Trophoblast cell (in vitro differentiated cells and primary cell): ENCODE measurements at places on chromosomes 12 and 14.

- DNase-seq: no peak
These were observed 41.5 kb downstream of the SNAPC1 start for GRCh38 chr14:61803755-61804154.

- peak; percentile 91 for DNase-seq
These were observed 131.6 kb downstream of the KSR2 start for GRCh38 chr12:117836999-117837736.

DNA sequence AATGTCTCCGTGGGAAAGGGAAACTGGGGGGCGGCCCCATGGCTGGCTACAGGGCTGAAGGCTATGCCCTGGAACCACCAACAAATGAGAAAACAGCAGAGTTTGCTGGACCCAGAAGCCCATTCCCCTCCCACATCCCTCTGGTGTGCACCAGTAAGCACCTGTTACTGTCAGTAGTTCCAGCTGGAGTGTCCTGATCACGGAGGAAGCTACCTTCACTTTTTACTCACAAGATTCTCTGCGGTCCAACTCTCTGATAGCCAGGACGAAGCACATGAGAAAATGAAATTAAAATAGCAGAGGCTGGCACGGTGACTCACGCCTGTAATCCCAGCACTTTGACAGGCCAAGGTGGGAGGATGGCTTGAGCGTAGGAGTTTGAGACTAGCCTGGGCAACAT lies 22.7 kb upstream of the MEG3 start:
- DNase-seq: no peak

- no peak for DNase-seq
These were observed 165.3 kb upstream of the RASSF8 start for GRCh38 chr12:25793196-25793595.

DNA sequence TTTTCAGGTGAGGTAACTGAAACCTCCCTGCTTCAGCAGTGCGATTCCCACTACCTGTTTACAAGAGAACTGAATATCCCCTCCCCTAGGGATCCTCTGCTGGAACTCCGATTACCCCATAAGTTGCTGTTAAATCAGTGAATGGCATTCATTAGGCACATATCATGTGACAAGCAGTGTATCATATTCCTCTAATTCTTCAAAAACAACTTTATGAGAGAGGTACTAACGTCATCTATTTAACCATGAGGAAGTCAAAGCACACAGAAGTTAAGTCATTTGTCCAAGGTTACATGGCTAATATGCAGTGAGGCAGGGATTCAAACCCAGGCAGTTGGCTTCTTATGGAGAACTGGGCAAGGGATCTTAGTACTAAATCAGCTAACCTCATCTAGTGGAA lies 43.9 kb upstream of the PCED1B start:
- peak; percentile 26 for DNase-seq

GRCh38 chr14:63510538-63510937 lies 32.6 kb downstream of the PPP2R5E start:
- no peak for DNase-seq

DNA sequence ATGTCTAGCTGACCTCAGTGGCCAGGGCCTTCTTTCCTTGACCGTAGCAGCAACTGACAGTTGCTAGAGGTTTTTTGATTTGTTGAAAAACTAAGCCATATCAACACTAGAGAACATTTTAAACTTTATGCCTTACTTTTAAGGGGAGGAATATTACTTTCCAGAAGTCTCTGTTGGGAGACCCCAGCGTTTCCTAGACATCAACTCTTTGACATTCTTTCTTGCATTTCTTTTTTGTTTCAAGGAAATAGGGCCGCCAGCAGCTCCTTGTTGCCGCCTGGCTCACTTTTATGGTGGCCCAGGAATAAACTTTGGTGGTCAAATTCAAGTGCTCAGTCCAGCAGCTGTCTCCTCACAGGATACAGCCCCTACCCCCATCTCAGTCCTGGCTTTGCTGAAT lies 2.5 kb upstream of the HOXC11 start:
- no peak for DNase-seq

GRCh38 chr14:104602315-104602932 lies 2.1 kb downstream of the TMEM179 start:
- no peak for DNase-seq

DNA sequence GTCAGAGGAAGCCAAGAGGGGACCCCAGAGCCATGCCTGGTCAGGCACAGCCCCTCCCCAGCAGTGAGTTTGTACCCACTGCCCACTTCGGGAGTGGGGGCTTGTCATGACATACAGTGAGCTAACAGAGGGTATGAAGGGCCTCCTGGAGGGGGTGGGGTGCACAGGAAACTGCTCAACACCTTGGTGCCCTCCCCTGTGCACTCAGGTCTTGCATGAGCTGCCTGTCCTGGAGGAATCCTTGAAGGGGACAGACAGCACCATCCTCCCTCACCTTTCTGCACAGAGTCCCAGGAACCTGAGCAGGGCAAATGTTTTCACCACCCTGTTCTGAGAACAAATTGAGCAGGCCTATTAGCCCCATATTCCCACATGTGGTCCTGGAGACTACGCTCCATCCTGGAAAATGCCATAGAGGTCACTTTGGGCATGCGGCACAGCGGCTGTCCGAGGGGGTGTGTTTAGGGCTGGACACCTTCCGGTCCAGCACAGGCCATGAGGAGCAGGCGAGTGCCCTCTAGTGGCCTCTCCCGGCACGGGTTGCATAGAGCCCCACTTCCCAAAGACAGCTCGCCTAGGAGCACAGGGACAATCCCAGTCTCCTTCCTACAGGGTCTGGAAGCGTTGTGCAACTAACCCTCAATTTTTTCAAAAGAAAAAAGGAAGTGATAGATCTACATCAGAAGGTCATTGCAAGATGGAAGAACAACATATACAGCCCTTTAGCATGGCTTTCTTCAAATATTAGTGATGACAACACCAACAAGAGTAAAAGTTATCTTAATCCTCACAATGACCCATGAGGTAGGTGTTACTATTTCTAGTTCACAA lies 31.9 kb upstream of the ZFP36L1 start:
- peak; percentile 69 for DNase-seq

- DNase-seq: no peak
These were observed 179.3 kb upstream of the ATF7IP start for GRCh38 chr12:14186193-14186502.

GRCh38 chr12:122841544-122842321 lies 6.5 kb downstream of the HIP1R start:
- peak; percentile 72 for DNase-seq

- no peak for DNase-seq
These were observed 186.5 kb downstream of the CHST11 start for GRCh38 chr12:104643093-104643818.

DNA sequence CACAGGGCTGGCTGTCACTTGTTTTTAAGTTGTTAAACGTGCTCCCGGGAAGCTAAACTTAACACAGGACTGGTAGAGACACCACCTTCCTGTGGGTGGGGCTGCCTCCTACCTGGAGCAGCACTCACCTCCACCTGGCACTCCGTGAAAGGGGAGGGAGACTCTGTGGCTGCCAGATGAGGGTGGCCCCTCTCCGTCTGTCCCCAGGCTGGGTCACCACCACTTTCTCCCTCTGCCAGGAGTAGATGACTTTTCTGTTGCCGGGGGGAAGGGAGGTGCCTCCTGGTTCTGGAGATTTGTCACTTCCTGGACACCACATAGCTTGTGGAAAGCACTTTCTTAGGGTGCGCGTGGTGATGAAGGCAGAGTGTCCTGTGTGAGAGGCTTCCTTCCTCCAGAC lies 81.3 kb downstream of the WDR20 start:
- DNase-seq: no peak

DNA sequence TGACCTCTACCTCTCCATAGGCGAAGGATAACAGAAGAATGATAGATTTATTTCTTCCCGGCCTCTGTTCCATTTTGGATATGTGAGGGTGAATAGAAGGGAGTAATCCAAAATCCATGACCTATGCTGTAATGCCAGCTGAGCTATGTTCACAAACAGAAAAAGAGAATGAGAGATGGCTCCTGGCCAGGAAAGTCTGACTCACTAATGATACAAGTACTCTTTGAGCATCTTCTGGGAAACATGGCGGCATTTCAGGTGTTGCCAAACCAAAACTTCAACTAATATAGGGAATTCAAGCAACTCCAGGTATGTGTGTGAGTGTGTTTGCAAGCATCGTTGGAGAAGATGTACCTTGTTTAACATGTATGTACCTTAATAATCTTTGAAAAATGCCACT lies 55.1 kb downstream of the MED13L start:
- peak; percentile 98 for DNase-seq

- no peak for DNase-seq
These were observed 268.2 kb upstream of the PLEKHG7 start for GRCh38 chr12:92434607-92435025.

DNA sequence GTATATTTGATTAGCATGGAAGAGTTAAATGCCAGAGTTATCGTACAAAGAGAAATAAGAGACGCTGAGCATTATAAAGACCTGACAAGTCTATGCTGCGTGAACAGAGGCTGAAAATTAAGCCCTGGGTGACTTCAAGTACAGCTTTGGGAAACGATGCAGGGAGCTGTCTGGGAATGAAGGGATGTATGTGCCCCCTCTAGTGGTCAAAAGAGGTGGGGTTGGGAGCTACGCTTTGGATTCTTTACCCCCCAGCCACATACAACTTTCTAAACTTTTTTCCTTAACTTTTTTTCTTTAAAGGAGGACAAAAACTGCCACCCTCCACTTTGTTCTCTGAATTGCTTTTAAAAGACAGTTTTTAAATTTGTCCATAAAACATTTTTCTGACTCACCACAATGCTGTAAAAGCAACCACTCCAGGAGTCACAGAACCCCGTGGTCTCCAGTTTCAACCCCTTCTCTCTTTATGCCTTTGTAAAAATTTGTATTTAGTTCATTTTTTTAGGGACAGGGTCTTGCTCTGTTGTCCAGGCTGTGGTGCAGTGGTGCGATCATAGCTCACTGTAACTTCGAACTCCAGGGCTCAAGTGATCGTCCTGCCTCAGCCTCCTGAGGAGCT lies 59.4 kb downstream of the ZNF664 start:
- DNase-seq: peak; percentile 70

DNA sequence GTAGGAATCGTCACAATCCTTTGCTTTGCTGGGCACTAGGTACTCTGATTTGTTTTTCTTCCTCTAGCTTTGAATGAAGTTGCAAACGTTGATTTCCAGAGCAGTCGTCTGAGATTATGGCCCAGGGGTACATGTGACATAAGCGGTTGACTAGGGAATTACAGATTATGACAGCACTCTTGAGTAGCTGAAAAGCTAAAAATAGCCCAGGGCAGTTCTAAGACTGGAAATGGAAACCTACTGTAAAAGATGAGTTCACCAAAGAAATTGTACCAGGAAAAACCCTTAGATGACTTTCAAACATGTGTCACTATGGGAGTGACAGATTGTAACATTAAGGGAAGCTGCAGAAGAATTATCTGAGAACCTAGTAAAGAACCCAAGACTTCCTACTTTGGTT lies 108.5 kb downstream of the ANO6 start:
- DNase-seq: peak; percentile 90

DNA sequence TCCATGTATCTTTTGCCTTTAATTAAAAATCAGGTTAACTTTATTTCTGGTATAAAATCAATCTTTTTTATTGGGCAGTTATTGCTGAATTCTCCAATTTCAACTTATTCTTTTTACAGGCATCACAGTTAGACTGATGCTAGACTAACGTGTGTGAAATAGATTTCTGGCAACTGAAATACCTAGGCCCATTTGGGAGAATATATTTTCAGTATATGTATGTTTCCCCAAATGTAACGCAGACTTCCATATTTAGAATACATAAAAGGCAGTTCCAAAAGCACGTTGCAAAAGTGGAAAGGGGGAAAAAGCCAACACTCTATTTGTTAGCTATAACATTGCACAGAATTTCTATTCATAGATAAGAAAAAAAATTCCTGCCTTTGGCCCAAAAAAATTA lies 297.0 kb downstream of the ATP23 start:
- no peak for DNase-seq

GRCh38 chr14:48857366-48857765 lies 728.8 kb downstream of the RPS29 start:
- DNase-seq: no peak

GRCh38 chr14:103057372-103058163 lies at the start of gene CDC42BPB:
Gene CDC42BPB, minus strand, starts transcription at chr14:103057549. Its CDS starts 376 bp downstream, at chr14:103057173.
- peak; percentile 95 for DNase-seq

- DNase-seq: no peak
These were observed 407.6 kb downstream of the TMEM132D start for GRCh38 chr12:129496226-129496625.

GRCh38 chr14:98919434-98919833 lies 352.6 kb downstream of the BCL11B start:
- DNase-seq: no peak

GRCh38 chr12:44240186-44240585 lies 404.3 kb downstream of the TMEM117 start:
- no peak for DNase-seq

GRCh38 chr12:123743002-123743401 lies 19.1 kb upstream of the DNAH10 start:
- no peak for DNase-seq

GRCh38 chr12:3263939-3264922 lies 187.1 kb downstream of the TSPAN9 start:
- DNase-seq: no peak

GRCh38 chr12:56955631-56956256 lies 1.7 kb downstream of the RDH16 start:
- DNase-seq: no peak

DNA sequence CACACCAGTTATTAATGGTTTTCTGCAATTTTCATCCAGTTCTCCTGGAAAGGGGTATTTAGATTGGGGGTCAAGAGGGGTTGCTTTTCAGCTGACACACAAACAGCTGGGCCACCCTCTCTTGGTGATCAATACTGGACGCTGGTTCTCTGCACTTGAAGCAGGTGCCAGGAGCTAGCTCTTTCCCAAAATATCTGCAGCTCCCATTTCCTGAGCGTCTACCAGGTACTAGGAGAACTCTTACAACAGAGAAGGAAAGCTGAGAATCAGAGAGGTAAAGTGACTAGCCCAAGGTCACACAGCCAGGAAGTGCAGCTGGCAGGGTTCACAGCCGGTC lies 1.2 kb downstream of the TESC start:
- DNase-seq: no peak

GRCh38 chr12:51669996-51670395 lies 79.0 kb downstream of the SCN8A start:
- DNase-seq: no peak

DNA sequence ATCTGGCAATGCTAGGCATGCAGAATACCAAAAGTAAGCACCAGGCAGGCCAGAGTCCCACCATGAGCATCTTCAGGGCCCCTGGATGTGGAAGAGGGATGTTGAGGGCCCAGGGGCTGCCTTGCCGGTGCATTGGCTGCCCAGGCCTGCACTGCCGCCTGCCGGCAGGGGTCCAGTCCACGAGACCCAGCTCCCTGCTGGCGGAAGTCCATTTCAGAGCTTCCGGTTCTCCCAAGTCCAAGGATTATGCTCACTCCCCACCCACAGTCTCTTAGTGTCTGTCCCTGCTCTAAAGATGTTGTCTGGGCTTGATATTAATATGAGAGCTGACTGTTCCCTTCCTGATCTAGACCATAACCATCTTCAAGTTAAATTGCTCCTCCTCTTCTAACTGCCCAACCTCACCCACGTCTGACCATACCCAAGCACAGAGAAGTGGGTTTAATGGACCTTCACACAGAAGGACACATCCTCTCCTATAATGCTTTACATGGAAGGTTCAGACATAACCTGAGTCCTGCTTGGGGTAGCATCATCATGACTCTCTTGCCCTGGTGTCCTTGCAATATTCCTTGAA lies 117.4 kb downstream of the DAD1 start:
- no peak for DNase-seq

GRCh38 chr12:76944892-76945291 lies 66.1 kb upstream of the CSRP2 start:
- no peak for DNase-seq
